Glutamatergic neuron (in vitro differentiated cells): ENCODE measurements at places on chromosomes 5 and 9. TPM values are rescaled to one million over a fixed set of nuclear protein-coding genes. Genes with fewer than 3 reads are reported as not detected.

The CDKN2A gene
- total RNA-seq, result not detected

The PCDHGA11 gene
- 12.5 TPM for total RNA-seq

The CD72 gene
- total RNA-seq, result 4.9 TPM

The TSPAN17 gene
- total RNA-seq, result 97.2 TPM

The CCNO gene
- total RNA-seq, result not detected

The SPINK7 gene
- total RNA-seq, result not detected

DNA sequence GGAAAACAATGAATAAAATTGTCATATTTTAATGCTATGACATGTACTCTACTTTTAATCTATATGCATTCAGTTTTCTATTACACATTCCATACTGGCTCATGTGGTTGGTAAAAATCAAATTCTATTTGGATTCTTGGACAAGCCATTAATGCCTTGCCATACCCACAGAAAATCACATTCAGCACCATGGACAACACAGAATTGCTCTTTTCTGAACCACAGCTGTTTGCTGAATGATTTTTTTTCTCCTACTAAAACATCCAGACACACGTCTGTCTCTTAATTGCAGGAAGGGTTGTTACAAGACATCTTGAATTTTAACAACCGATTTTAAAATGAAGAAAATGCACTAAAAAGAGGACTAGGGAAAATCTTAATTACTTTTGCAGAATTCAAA, 675.6 kb downstream of the BRINP1 start:
- H3K36me3 ChIP-seq, result no peaks in the 10 kb centered on the region
- no peak overlapping the region for H3K27ac ChIP-seq
- no peaks in the 10 kb centered on the region for H3K27me3 ChIP-seq
- DNase-seq, result no peak

DNA sequence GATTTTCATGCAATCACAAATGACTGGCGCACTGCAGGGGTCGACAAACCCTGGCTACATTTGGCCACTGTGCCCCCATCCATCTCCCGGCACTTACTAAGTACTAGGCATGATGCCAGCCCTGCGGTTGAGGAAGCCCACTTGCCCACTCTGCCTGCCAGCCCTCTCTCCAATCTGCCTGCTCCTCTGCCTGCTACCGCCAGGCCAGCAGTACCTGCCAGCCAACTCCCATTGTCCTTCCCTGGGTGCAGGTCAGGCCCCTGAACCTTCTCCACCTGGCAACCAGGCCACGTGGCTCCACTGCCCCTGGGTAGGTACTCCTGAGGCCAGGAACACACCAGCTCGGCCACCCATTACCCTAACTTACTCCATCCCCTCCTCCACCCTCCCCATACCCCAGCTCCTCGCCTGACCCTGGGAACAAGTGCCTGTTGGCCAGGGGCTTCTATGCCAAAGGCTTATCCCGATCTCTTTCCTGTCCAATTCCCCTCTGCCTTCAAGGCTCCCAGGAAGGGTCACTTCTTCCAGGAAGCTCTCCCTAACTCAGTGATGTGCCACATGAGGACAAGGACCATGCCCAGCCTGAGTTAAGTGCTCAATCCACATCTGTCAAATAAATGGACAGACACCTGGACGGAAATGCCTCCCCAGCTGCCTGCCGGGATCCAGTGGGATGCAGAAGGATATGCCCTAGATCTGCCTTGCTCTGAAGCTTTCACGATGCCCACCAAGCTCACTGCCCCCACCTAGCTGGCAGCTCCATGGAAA, 6.6 kb downstream of the EEIG1 start:
- H3K27ac ChIP-seq, result peak overlapping the region; percentile 57
- peaks cover 9% of the 10 kb centered on the region for H3K27me3 ChIP-seq
- no peaks in the 10 kb centered on the region for H3K36me3 ChIP-seq
- peaks cover 28% of the 10 kb centered on the region for H3K4me1 ChIP-seq

- peaks cover 3% of the 10 kb centered on the region for H3K4me1 ChIP-seq
- H3K4me3 ChIP-seq, result no peak overlapping the region
Observed at GRCh38 chr9:99038484-99038820, 66.5 kb upstream of the TGFBR1 start.

DNA sequence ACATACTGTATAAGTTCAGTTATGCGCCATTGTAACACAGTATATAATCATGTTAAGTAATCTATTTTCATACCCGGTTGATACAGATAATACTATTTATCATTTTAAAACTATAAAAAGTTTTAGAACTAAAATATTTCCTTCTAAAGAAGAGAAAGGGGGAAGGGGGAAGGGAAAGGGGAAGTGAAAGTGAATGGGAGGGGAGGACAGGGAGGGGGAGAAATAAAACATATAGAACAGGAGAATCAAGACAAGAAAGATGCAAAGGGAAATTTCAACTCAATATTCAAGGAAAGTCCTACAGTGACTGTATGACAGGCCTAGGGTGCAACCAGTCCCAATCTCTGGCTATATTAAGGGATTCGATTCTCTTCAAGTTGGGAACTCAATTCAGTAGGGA, 1278.8 kb downstream of the MAT2B start:
- no peaks in the 10 kb centered on the region for H3K4me1 ChIP-seq
- no peaks in the 10 kb centered on the region for H3K27me3 ChIP-seq
- no peak overlapping the region for H3K4me3 ChIP-seq
- H3K36me3 ChIP-seq, result no peaks in the 10 kb centered on the region
- no peak overlapping the region for H3K27ac ChIP-seq
- no peak for DNase-seq

DNA sequence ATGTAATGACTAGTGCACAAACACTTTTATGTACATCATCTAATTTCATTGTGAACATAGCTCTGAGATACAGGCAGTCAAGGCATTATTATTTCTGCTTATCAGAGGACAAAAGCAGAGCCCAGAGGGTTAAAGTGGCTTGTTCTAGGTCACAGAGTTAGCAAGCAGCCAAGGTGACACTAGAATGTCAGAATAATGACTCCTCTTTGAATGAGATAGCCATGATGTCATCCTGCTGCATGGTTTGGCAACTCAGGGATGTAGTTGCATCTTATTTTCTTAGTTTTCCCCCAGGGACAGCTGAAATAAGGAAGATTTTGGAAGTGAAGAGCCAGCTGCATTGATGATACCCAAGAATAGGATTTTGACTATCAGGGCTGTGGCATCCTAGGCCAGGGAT, 54.4 kb downstream of the KCNV2 start:
- no peak for DNase-seq
- no peak overlapping the region for H3K4me3 ChIP-seq
- H3K27me3 ChIP-seq, result peaks cover 2% of the 10 kb centered on the region

DNA sequence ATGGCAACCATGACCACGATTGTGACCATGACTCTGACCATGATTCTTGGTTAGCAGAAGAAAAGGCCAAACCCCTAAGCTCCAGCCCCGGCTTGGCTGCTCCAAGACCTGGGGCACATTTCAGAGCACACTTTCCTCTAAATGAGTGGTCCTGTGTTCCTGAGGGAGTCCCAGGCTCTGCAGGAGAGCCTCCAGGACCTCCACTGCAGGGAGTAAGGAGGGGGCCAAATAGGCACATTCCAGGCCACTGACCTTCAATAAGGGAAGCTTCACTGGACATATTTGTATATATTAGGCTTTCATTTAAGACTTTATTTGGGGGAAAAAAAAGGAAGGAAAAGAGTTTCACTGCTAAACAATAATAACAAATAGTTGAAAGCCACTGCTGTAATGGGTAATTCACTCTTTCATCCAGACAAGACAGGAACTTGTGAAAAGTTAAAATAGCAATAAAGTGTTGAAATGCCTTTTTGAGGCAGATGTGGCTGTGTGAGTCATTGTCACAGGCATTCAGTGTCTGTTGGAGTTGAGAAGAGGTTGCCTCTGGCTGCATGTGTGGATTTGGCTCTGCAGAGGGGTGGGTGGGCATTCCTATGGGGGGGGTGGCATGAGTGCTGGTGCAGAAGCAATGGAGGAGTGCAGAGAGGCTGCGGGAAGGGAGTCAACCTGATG, 63.9 kb upstream of the TGFBR1 start:
- peaks cover 12% of the 10 kb centered on the region for H3K36me3 ChIP-seq
- no peak for DNase-seq
- H3K4me3 ChIP-seq, result no peak overlapping the region
- no peaks in the 10 kb centered on the region for H3K4me1 ChIP-seq

GRCh38 chr9:32326146-32326545, 58.3 kb upstream of the ACO1 start:
- no peak overlapping the region for H3K27ac ChIP-seq
- H3K4me3 ChIP-seq, result no peak overlapping the region
- H3K4me1 ChIP-seq, result no peaks in the 10 kb centered on the region
- DNase-seq, result no peak

GRCh38 chr5:142425286-142426065, 100.7 kb upstream of the SPRY4 start:
- H3K27me3 ChIP-seq, result no peaks in the 10 kb centered on the region
- no peaks in the 10 kb centered on the region for H3K36me3 ChIP-seq
- no peak overlapping the region for H3K4me3 ChIP-seq
- no peak overlapping the region for H3K27ac ChIP-seq
- H3K4me1 ChIP-seq, result peaks cover 10% of the 10 kb centered on the region

- H3K36me3 ChIP-seq, result peaks cover 10% of the 10 kb centered on the region
- H3K27ac ChIP-seq, result no peak overlapping the region
- peaks cover 5% of the 10 kb centered on the region for H3K27me3 ChIP-seq
- no peak for DNase-seq
- H3K4me3 ChIP-seq, result no peak overlapping the region
- peaks cover 22% of the 10 kb centered on the region for H3K4me1 ChIP-seq
Observed at GRCh38 chr9:92721548-92721947, 43.1 kb downstream of the BICD2 start.

DNA sequence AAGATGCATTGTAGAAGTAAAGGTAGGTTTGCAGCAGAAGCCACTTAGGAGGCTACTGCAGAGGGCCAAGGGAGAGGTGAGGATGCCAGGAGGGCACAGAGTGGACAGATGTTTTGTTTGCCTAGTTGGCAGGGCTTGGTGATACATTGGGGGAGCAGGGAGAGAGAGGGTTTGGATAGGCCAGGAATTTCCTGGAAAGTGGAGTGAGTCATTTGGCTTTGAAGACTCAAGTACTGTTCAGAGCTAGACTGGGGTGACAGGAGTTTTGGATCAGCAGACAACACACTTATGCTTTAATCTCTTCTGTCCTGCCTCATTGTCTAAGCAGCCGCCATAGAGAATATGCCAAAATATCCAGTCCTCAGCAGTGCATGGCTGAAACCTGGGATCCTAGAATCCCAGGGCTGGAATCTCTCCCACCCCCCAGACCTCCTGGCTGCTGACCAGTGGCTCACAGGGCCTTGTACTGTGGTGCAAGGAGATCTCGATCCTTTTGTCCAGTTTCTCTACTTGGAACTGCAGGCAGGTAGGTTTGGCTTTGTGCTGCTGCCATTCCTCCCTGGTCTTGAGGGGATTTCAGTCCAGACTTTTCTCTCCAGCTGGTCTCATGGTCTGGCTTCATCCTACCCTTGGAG, 11.0 kb downstream of the TMEM268 start:
- no peak overlapping the region for H3K4me3 ChIP-seq
- H3K36me3 ChIP-seq, result no peaks in the 10 kb centered on the region
- DNase-seq, result no peak
- H3K27me3 ChIP-seq, result peaks cover 3% of the 10 kb centered on the region
- H3K4me1 ChIP-seq, result peaks cover 2% of the 10 kb centered on the region

DNA sequence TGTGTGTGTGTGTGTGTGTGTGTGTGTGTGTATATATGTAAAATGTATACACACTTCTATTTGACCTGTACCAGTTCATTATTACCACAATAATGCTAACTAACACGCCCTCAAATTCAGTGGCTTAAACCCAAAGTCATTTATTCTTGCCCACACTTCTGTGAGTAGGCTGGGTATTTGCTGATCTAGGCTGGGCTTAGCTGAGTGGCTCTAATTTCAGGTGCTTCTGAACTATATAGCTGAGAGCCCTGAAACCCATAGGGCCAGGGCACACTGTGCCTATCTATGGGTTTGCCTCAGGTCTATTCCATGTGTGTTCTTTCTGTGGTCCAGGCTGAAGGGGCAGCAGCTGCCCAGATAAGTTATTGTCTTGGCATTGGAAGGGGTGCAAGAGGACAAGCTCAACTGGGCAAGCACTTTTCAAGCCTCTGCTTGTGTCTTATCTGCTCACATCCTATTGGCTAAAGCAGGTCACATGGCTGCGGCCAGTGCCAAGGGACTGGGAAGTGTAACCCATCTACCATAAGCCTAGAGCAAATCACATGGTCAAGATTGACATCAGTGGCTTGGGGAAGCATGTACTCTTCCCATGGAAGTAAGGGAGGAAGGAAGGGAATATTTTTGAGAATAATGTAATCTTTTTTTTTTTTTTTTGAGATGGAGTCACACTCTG, 139.9 kb downstream of the PALM2AKAP2 start:
- no peak overlapping the region for H3K27ac ChIP-seq
- DNase-seq, result no peak
- peaks cover 7% of the 10 kb centered on the region for H3K27me3 ChIP-seq
- H3K4me1 ChIP-seq, result peaks cover 23% of the 10 kb centered on the region
- no peak overlapping the region for H3K4me3 ChIP-seq
- no peaks in the 10 kb centered on the region for H3K36me3 ChIP-seq

DNA sequence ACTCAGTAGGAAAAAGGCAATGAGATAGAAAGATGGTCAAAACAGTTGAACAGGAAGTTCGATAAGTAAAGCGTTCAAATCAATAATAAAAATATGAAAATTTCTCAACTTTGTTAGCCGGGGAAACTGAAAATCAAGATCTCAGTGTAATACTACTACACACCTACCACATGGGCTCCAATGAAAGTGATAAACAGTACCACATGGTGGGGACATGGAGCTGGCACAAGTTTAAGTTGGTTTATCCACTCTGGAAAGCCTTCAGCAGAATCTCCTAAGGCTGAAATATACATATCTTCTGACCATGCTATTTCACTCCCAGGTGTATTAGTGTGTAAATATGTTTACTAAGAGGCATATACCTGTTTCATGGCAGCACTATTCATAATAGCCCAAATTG, 126.8 kb downstream of the NXNL2 start:
- no peak overlapping the region for H3K4me3 ChIP-seq
- H3K36me3 ChIP-seq, result no peaks in the 10 kb centered on the region
- H3K4me1 ChIP-seq, result no peaks in the 10 kb centered on the region
- DNase-seq, result no peak
- H3K27me3 ChIP-seq, result no peaks in the 10 kb centered on the region

- DNase-seq, result no peak
- no peaks in the 10 kb centered on the region for H3K36me3 ChIP-seq
- H3K27me3 ChIP-seq, result no peaks in the 10 kb centered on the region
- H3K27ac ChIP-seq, result no peak overlapping the region
- no peaks in the 10 kb centered on the region for H3K4me1 ChIP-seq
Observed at GRCh38 chr5:106521701-106522100, 1149.0 kb downstream of the EFNA5 start.

DNA sequence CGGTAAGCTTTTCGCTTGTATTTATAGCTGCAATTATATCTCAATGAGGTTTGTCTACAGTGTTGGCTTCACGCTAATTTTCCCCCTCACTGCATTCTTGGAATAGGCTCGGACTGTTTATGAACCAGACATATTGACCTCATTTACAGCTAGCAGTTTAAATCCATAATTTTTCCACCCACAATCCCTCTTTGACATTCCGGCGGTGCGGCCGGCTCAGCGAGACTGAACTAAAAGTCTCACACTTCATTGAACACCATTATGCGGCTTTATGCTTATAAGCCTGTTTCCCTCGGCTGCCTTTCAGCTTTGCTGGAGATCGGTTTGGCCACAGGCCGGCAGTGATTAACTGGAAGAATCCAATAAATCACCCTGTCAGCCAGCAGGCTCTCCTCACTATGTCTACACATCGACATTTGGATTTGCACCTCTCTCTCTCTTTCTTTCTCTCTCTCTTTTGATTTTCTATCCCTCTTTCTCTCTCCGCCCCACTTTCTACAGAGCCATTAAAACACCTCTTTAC, 315.0 kb upstream of the TLE4 start:
- H3K27me3 ChIP-seq, result peaks cover 2% of the 10 kb centered on the region
- H3K27ac ChIP-seq, result no peak overlapping the region
